HFFc6 (cell line): ENCODE measurements at places on chromosomes 1 and 21. TPM values are rescaled to one million over a fixed set of nuclear protein-coding genes. Genes with fewer than 3 reads are reported as not detected.

GRCh38 chr1:230641900-230642262 is 400 bp upstream of the COG2 start:
- no peaks in the 10 kb centered on the region for H3K36me3 ChIP-seq
- peaks cover 9% of the 10 kb centered on the region; the same call in 1 of the 2 replicates for H3K27me3 ChIP-seq
- H3K4me3 ChIP-seq: peak overlapping the region; percentile 78
- no peak overlapping the region for H3K27ac ChIP-seq
- H3K4me1 ChIP-seq: peaks cover 28% of the 10 kb centered on the region

- no peak overlapping the region for H3K4me3 ChIP-seq
- peaks cover 5% of the 10 kb centered on the region; the same call in 1 of the 2 replicates for H3K36me3 ChIP-seq
- H3K27me3 ChIP-seq: peaks cover 1% of the 10 kb centered on the region; the same call in 1 of the 2 replicates
- DNase-seq: no peak
- H3K4me1 ChIP-seq: no peaks in the 10 kb centered on the region
- no peak overlapping the region for H3K27ac ChIP-seq
Observed at GRCh38 chr1:50231209-50231608, 122.5 kb downstream of the ELAVL4 start.

- DNase-seq: no peak
- peaks cover 1% of the 10 kb centered on the region for H3K27me3 ChIP-seq
- H3K27ac ChIP-seq: no peak overlapping the region
- H3K4me3 ChIP-seq: no peak overlapping the region
Observed at GRCh38 chr1:243539636-243540035, 283.8 kb downstream of the SDCCAG8 start.

SDHC gene
- total RNA-seq: 246 to 268 TPM (median 252 TPM) in 3 replicates

DNA sequence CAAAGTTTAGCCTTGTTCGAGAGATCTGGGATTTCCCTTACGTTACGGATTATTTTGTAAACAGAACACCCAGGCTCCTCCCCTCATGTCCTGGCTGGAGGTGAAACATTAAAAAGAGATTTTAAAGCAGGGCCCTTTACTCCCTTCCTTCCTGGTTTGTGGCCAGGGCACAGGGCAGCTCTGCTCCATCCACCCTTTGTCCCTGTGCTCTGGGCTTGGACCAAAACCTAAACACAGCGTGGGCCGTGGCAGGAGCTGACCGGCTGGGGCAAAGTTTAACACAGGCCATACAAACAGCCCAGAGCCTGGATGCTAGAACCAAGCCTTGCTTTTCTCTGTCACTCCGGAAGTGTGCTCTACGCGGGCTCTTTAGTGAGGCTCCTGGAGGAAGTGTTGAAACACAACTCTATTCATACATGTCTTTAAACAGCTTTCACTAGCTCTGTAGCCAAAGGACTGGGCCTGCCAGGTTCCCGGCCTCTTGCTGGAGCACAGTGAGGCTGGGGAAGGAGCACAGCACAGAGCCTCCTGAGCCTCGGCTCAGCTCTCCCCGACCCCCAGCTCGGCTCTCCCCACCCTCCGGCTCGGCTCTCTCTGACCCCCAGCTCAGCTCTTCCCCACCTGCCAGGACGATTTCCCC is 84.7 kb downstream of the PDE9A start:
- H3K36me3 ChIP-seq: no peaks in the 10 kb centered on the region
- H3K27me3 ChIP-seq: peaks cover 9% of the 10 kb centered on the region; the same call in 1 of the 2 replicates
- H3K27ac ChIP-seq: no peak overlapping the region

DNA sequence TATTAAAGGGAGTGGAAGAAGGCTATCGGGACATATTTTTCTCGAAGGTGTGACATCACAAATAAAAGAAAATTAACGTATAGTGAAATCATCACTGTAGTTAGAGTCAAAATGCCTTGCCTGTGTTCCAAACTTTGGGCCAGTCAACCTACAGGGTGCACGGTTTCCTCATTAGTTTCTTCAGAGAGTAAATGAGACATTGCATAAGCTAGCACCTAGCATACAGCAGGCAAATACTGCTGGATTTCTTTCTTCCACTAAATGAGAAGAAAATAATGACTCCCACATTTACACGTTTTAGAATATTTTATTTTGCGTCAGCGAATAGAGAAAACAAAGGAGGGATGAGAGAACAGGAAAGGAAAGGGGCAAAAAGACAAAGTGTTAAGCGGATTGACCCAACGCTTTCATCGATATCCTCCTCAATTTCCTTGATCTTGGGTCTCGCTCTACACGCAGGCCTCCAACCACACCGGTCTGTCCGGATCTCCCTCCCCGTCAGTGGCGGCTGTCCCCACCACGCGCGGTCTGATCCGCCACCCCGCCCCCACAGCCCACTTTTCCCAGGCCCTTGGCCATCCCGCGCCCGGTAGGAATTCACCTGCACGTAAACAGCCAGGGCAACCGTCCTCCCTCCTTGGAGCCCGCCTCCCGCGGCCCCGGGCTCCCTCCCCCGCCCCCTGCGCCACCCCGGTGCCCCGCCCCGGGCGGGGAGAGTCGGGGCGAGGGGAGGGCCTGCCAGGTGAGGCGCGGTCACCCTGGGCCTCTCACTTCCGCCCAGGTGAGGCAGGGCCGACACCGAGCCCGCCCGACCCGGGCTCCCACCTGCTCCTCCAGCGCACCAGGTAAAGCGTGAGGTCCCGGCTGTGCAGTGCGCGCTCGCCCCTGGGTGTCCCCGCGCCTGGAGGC is at the start of gene PATJ:
Gene PATJ (plus strand): TSS at position 770 of the 909 bp plus-strand sequence. CDS start 20,413 bp downstream, outside the sequence.
- DNase-seq: no peak
- peak within 1 kb of the TSS; percentile 92 for H3K27ac ChIP-seq
- H3K4me1 ChIP-seq: peaks cover 41% of the 10 kb centered on the region
- H3K27me3 ChIP-seq: no peaks in the 10 kb centered on the region; the same call in 1 of the 2 replicates
- no peaks in the 10 kb centered on the region for H3K36me3 ChIP-seq

HCRTR1 gene
- not detected in 3 replicates for total RNA-seq

DNA sequence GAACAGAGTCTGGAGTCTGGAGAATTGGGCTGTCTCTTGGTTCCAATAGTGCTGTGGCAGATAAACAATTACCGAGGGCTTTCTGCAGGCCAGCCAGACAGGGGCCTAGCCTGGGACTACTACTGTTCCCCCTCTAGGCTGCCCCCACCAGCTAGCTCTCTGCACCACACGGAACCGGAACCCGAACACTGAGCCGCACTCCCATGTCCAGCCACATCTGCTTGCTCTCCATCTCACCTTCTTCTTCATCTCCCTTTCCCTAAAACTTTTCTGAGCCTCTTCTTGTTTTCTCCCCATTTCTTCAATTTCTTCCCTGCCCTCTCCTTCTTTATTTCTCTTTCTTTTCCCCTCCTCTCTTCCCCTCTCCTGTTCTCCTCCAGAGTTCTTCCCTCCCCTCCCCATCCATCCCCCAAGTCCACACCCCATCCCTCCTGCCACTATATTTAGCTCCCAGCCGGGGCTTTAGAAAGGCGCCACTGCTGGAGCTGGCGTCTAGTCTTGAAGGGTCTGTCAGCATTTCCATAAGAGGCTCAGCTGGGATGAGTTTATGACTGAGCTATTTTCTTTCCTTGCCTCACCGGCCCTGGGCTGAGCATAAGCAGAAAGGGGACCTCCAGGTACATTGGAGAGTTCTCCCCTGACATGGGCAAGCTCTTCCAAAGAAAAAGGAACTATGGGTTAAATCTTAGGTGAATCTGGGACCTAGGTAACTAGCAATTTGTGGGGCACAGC is 25.7 kb upstream of the ATP2B4 start:
- no peak overlapping the region for H3K27ac ChIP-seq
- peaks cover 6% of the 10 kb centered on the region; the same call in 1 of the 2 replicates for H3K27me3 ChIP-seq
- H3K4me1 ChIP-seq: peaks cover 22% of the 10 kb centered on the region
- no peak overlapping the region for H3K4me3 ChIP-seq

GRCh38 chr1:33916786-33917185 is 52.9 kb downstream of the HMGB4 start:
- no peak overlapping the region for H3K4me3 ChIP-seq
- no peak overlapping the region for H3K27ac ChIP-seq
- H3K27me3 ChIP-seq: no peaks in the 10 kb centered on the region; the same call in none of the 2 replicates

DNA sequence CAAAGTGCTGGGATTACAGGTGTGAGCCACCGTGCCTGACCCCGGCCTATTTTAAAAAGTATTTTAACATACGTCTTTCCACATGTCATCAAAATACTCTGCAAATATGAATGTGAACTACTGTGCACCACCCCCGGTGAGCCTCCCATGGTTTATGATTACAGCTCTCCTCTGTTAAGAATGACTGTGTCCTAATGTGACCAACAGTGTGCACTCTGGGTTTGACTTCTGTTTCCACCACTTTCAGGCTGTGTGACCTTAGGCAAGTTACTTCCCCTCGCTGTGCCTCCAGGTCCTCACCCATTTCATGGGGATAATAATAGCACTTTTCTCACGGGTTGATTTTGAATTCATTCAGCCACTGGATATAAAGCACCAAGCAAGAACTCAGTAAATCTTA is 14.7 kb downstream of the AMPD2 start:
- peaks cover 19% of the 10 kb centered on the region for H3K36me3 ChIP-seq
- peaks cover 27% of the 10 kb centered on the region for H3K4me1 ChIP-seq
- H3K4me3 ChIP-seq: no peak overlapping the region
- DNase-seq: no peak

TRIM67 gene
- not detected in 3 replicates for total RNA-seq

APOBEC4 gene
- total RNA-seq: not detected in 3 replicates

- H3K4me1 ChIP-seq: no peaks in the 10 kb centered on the region
- H3K36me3 ChIP-seq: no peaks in the 10 kb centered on the region
- H3K4me3 ChIP-seq: no peak overlapping the region
- no peak overlapping the region for H3K27ac ChIP-seq
Observed at GRCh38 chr21:45791562-45792418, 148.3 kb downstream of the PCBP3 start.
